ENCODE measurements at places on chromosomes 6 and 20.
A peak's percentile ranks its signal among the peaks of the same experiment; 100 is the strongest.

- DNase-seq: no peak
Observed at GRCh38 chr6:107941627-107942026, 16.4 kb downstream of the SEC63 start.

GRCh38 chr20:50992336-50992732 lies 30.6 kb downstream of the KCNG1 start:
- DNase-seq: no peak

- DNase-seq: no peak
Observed at GRCh38 chr20:51535075-51535386, 7.5 kb downstream of the NFATC2 start.

DNA sequence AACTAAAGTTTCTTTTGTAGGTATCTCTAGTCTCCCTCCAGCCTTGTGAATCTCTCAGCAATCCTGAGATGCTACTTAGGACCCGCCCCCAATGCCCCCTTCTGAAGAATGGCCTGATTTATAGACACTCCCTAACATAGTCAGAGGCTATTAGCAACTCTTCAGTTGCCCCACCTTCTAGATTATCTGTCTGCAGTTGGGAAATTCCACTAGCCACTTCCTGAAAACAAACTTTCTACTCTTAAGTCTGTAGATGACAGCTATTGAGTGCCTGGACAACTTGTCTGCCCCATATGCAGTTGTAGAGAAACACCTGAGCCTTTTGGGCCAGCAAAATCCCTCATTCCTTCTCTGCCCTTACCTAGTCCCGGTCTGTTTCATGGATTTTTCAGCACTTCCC lies 188.2 kb upstream of the PREP start:
- no peak for DNase-seq

DNA sequence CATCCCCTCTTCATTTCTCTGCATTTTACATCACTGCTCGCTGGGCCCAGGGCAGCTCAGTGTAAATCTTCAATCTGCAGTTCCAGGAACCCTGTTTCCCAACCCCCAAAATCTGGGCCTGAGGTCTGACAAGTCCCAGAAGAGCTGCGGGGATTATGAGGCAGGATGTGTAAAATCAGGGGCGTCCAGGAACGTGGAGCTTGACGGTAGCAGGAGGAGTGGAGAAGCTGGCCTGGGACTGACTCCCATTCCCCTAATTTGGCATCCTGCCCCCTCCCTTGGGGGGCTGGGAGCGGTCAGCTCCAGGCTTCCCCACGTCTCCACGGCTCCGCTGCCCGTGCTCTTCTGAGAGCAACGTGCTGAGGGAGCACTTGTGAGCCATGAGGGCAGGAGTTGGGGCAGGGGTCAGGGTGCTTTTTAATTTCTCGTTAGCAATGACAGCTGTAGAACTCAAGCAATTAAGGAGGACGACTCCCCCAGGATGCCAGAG lies 23.4 kb upstream of the VEGFA start:
- DNase-seq: no peak

GRCh38 chr20:49395183-49395582 lies 87.3 kb downstream of the KCNB1 start:
- DNase-seq: no peak

GRCh38 chr6:160883999-160884398 lies 107.6 kb upstream of the MAP3K4 start:
- no peak for DNase-seq

- no peak for DNase-seq
Observed at GRCh38 chr20:51627586-51627985, 85.1 kb upstream of the NFATC2 start.

GRCh38 chr20:31757254-31757653 lies 18.2 kb downstream of the TPX2 start:
- no peak for DNase-seq

GRCh38 chr6:150627585-150628025 lies 27.9 kb downstream of the PLEKHG1 start:
- DNase-seq: no peak

GRCh38 chr6:155327326-155328073 lies 13.2 kb upstream of the TFB1M start:
- peak; percentile 48 for DNase-seq

DNA sequence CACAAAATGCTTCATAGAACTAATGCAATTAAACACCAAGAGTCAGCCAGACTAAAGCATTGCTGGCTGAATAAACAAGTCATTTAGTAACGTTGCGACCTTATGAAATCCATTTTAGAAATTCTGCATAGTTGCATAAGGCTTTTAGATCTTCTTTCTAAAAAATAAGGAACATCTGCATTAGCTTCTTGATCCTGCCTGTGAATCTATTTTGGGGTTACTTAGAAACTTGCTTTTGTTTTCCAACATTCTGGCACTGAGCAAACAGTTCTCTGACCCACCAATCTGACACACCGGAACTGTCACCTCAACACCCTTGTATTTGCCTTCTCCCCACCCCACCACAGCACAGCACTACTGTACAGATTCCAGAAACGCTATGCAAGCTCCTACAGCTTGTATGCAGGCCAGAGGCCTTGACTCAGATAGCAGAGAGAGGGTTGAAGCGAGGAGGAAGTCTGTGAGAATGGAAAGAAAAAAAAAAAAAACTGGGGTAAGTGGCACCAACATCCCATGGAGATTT lies 55.0 kb downstream of the KIF13A start:
- no peak for DNase-seq

DNA sequence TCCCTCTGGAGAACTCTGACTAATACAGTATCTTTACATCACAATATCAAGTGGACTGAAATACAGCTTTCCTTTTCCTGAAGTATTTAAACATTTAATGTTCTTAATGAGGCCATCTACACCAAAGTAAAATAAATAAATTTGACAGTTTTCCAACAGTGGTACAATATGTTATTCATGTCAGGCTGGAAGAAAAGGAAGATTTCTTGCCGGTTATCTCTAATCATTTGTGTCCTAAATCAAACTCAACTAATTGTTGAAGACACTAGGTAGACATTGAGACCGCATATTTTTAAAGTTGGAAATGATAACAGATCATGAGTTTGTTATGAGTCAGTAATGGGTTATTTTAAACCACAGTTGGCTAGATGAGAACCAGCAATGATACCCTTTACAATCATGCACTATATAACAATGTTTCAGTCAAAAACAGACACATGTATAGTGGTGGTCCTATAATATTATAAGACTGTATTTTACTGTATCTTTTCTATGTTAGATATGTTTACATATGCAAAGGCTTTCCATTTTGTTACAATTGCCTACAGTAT lies 241.6 kb downstream of the LMBRD1 start:
- no peak for DNase-seq

DNA sequence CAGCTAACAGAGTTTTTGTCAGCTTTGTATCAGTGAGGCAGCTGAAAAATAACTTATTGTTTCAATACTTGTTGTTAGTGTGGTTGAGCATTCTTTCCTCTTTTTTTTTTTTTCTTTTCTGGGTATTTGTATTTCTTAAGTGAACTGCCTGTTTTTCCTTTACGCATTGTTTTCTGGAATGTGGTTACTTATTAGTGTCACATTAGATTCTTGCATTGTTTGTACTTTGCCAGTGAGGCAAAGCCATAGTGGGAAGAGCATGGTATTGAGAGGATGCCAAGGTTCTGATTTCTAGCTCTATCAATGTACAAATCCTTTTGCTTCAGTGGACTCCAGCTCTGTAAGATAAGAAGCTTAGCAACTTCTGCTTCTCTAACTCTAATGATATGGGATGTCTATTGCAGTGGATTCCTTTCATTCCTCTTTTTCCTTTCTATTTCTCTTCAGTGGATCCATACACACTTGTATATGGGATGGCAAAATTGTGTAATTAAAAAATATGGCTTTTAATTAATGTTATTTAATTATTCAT lies 3.9 kb downstream of the CDKAL1 start:
- DNase-seq: no peak

DNA sequence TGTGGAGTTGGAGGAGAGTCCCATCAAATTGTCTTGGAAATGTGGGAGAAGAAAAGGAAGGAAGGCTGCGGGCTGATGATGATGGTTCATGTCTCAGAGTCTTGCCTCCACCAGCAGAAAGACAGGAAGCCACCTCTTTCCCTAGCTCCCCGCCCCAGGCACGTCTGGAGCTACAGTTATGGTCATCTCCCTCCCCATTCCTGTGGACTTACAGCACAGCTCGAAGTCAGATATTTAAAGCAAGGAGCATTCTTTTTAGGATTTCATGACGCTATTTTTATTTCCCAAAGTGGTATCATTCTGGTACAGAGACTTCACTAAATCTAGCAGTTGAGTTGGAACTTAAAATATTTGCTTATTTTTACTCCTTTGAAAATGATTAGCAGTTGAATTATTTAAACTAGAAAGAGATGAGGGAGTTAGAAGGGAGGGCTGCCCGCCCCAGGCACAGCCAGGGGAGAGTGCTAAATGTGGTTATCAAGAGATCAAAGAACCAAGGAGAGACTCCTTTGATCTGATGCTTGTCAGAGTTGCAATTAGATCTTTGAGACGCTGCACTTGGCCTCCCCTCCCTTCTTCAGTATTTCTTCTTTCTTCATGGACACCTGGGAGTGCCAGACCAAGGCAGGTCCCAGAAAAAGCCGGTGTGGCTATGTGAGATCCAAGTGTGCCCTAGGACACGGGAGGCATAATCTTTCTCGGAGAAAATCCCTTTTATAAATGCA lies 199.9 kb upstream of the SOX4 start:
- no peak for DNase-seq

GRCh38 chr6:135901774-135902524 lies 50.4 kb downstream of the PDE7B start:
- no peak for DNase-seq

DNA sequence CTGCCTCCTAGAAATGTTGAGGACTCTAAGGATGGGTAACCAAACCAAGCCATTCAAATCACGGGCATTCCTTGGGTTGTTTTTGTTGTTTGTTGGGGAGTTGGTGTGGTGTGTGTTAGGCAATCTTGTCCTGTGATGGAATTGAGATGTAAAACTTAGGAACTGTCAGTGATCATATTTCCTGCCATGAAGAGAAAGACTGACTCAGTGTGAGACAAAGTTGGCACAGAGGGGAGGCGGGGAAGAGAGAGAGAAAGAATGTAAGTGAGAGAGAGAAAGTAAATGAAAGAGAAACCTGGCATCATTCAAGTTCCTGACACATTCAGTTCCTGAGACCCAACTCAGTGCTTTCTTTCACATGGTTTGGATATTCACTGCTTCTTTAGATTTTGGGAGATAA lies 21.6 kb upstream of the FBXO30 start:
- DNase-seq: no peak

GRCh38 chr6:49790341-49790740 lies 3.3 kb upstream of the PGK2 start:
- no peak for DNase-seq

DNA sequence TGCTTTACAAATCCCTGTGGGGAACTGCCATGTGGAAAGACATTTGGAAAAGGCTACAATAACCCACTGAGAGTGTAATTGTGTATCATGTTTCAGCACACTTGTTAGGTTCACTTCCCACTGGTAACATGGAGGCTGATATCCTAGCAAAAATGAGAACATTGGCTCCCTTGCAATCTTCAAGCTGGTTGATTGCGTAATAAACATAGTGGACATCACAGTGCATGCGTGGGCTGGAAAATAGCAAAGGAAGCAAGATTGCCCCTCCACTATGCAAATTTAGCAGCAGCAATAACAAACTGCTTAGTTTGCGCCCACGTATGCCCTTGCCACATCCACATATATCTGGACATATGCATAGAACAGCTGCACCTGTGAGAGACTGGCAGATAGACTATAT lies 410.2 kb downstream of the MEI4 start:
- no peak for DNase-seq

DNA sequence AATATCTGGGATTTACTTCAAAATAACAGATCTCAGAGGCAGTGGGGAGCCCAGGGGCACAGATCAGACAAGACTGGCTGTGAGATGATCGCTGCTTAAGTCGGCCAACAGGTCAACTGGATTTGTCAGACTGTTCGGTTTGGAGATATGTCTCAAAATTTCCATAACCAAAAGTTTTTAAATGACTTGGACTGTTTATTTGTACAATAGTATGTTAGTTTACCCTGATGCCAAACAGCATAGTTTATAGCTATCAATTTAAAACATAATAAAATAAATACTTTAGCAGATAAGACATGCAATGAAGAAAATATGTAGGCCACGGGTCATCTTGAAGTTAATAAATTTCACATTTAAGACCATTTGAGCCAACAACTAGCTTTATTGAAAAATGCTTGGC lies 126.7 kb downstream of the IRF4 start:
- no peak for DNase-seq

- no peak for DNase-seq
Observed at GRCh38 chr6:111559188-111560097, 46.2 kb downstream of the TRAF3IP2 start.

- no peak for DNase-seq
Observed at GRCh38 chr6:109269057-109269456, 113.2 kb downstream of the CD164 start.

DNA sequence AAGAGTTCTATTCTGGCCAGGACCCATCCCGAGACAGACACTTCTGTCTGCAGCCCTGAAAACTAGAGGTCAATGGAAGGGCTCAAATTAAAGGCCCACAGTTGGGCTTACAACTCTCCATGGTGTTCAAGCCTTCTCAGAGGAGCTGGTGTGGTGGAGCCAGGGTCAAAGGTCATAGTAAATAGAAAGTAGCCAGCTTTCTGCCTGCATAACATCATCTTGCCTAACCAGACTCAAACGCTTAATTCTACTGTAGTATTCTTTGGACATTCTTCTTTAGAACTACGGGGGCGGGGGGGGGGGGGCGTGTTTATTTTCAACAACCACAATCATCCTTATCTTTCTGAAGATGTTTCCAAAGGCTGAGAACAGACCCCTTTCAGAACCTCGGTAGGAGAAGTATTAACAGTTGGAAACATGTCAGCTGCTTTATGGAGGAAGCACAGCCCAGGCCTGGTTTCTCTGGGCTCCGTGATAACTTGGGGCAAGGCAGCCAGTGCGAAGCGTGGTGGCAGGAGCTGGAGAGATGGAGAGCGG lies 1.5 kb upstream of the RREB1 start:
- DNase-seq: no peak

DNA sequence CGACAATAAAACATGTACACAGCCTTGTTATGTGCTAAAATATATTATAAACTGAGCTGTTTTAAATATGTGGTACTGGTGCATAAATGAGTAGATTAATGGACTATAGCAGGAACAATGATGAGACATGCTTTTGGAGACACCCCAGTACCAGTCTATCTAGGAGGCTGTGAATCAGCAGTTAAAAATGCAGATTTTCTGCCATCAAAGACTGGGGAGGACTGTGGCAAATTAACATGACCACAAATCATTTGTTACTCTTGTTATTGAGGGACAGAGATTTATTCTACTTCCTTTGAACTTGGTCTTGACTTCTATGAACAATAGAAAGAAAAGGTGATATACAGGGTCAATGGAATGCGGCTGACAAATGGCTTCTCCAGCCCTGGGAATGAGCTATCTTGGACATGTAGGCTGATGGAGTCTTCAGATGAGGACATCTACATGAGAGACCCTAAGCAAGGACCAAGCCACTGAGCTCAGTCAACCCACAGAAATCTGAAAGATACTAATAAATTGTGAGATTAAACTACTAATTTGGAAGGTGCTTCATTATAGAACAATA lies 551.7 kb upstream of the GJE1 start:
- no peak for DNase-seq

All from anterior cingulate cortex (tissue), 58 donors.